T-helper 9 cell (primary cell): ENCODE measurements at places on chromosomes 5 and 9.

GRCh38 chr5:97075649-97076048 is 66.8 kb downstream of the LIX1 start:
- no peak for DNase-seq

DNA sequence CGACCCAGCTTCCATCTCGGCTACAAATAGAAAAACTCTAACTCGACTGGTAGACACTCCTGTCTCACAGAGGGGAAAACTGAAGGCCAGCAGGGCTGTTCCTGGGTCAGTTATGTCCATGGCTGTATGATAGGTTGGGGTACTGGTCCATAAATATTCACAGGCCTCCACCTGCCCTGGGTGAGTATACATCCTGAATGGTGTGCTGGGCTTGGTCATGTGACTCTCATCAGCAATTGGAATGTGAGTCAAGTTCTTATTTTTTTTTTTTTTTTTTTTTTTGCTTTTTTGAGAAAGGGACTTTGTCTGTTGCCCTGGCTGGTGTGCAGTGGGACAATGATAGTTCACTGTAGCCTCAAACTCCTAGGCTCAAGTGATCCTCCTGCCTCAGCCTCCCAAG is 58.3 kb upstream of the NEK6 start:
- no peak for DNase-seq

DNA sequence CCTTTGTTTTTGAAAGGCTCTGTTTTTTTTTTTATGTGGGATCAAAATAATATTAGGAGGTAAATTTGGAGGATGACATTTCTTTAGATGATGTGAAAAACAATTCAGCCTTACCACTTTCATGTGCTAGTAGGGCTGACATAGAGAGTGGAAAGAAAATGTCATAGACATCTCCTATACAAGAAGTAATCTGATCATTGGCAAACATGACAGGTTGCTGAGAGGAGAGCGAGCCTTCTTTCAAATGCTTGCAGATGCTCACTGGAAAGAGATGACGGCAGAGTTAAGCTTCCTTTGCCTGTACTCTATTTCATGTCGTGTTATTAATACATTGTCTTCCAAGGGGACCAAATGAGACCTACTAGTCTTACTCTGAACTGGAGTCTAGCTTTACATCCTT is 160.1 kb upstream of the DAP start:
- DNase-seq: no peak

DNA sequence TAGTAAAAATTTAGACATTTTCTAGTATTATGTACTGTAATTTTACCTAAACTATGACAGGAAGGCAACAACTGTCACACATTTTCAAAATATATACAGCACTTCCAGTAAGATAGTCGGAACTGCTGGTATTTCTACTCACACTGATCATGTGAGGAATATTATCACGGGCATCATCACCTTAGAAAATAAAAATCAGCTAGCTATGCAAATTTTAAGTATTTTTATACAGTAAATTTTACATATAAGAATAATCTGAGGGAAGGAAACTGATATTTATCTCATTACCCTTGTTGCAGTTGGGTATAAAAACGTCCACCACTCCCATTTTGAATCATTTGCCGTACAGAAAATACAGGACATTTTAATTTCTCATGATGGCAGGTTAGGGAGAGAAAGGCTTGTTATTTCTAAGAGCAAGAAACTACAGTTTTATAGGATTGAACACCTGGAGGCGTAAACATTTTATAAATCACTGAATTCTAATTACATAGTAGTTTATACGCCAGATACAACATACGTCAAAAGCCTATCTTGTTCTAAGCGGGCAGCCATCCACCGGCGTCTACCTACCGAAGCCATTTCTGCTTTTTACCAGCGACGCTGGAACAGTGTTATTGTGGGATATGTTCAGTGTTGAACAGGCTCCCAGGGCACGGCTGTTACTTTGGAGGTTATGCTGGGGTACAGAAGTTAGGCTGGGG is 729 bp upstream of the TNPO1 start:
- DNase-seq: no peak

GRCh38 chr9:86685556-86685955 is 261.8 kb downstream of the GAS1 start:
- no peak for DNase-seq

DNA sequence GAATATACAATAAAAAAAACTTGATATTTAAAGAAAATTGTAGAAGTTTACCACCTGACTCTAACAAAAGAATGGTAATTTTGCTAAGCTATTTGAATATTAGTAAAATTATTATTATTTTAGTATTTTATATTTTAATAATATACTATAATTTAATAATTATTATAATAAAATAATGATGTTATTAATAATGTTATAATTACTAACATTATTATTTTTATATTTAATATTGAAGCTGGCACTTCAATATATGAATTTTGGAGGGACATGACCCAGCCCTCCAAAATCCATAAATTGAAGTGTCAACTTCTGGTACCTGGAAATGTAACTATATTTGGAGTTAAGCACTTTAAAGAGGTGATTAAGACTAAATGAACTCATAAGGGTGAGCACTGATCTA is 486.1 kb upstream of the CDH9 start:
- DNase-seq: no peak

GRCh38 chr9:96460470-96460869 is 10.5 kb downstream of the HABP4 start:
- no peak for DNase-seq

- no peak for DNase-seq
Observed at GRCh38 chr9:126624912-126625311, 11.2 kb downstream of the LMX1B start.
